Stimulated activated CD8-positive, alpha-beta memory T cell treated with anti-CD3 and anti-CD28 coated beads, Interleukin-15, amount 100 ng/mL, for 4 hours (primary cell): ENCODE measurements at places on chromosomes 3 and 15.

DNA sequence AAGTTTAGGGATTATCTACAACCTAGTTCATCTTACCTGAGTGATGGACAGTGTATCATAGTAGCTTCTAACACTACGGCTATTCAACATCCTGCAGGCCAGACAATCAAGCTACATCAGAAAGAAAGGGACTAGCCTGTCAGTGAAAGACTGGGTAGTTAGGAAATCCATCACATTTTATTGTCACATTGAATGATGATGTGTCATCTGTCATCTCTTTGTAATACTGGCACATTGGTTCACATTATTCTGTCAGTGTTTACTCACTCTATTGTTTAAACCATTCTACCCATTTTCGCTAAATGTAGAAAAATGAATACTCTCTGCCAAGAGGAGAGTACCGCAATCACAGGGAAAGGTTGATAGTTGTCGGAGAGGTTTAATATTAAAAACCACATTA is 1155.8 kb downstream of the TUSC7 start:
- no peak for DNase-seq

DNA sequence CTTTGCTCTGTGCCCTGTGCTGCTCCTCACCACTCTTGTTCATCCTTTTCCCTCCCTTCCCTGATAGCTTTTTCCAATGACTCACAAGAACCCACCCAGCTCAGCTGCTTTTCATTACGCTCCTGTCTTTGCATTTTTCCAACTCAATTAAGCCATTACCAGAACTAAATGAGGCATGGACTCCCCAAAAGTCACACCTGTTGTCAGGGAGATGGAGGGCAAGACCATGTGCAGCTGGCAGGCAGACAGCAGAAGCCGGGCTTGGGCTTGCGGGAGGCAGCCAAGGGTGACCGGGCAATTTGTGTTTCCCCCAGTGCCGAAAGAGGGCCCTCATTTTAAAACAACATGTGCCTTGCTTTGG is 64.3 kb downstream of the CASR start:
- DNase-seq: no peak

DNA sequence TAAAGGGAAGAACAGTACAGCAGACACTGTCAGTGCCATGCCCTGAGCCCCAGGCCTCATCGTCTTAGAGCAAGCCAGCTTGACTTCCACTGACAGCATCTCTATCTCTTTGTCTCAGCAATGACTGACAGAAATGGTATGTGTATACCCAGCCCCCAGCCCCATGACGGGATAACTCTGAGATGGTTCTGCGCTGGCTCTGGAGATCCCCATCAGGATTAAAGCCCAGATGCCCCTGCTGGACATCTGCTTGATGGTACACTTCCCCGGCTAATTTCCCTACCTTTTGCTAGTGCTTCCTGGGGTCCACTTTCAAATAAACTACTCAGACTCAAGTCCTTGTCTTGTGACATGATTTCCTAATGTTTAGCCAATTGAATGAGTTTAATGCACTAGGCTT is 7.6 kb downstream of the NMNAT3 start:
- DNase-seq: no peak

DNA sequence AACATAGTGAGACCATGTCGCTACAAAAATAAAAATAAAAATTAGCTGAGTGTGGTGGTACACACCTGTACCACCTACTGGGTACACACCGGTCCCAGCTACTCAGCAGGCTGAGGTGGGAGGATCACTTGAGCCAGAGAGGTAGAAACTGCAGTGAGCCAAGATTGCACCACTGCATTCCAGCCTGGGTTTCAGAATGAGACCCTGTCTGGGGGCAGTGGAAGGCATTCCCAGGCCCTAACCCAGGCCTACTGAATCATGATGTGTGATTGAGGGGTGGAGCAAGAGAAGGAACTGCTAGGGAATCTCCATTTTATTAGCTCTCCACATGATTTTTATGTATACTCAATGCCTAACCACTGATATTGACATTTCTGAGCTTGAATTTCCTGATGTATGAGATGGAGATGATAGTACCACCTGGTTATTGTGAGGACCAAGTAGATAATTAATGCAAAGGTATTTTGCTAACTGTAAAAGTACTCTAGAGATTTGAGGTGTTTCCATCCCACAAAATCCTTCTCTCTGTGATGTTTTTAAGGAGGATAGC is 169.5 kb upstream of the UMPS start:
- DNase-seq: no peak

GRCh38 chr3:127848131-127849129 is 26.1 kb upstream of the MGLL start:
- DNase-seq: no peak

DNA sequence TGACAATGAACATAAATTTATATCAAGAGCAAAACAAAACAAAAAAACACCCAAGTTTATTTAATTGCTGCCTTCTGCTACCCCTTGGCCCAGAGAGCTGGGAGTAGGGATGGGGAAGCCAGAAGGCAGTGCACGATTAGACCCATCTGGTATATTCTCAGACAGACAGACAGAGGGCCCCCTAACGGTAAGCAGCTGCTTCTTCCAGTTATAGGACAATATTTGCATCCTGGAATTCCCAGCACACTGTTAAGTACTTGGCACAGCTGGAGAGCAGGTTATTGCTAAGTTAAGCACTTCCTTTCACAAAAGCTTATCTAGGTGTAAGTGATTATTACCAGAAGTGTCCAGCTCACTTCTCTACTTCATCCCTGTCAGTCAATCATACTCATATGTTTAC is 39.3 kb downstream of the C2CD4B start:
- DNase-seq: no peak
